ENCODE measurements at places on chromosomes 3 and 15.

- DNase-seq, result no peak
These were observed 219.7 kb downstream of the PDZRN3 start for GRCh38 chr3:73405000-73405399.

DNA sequence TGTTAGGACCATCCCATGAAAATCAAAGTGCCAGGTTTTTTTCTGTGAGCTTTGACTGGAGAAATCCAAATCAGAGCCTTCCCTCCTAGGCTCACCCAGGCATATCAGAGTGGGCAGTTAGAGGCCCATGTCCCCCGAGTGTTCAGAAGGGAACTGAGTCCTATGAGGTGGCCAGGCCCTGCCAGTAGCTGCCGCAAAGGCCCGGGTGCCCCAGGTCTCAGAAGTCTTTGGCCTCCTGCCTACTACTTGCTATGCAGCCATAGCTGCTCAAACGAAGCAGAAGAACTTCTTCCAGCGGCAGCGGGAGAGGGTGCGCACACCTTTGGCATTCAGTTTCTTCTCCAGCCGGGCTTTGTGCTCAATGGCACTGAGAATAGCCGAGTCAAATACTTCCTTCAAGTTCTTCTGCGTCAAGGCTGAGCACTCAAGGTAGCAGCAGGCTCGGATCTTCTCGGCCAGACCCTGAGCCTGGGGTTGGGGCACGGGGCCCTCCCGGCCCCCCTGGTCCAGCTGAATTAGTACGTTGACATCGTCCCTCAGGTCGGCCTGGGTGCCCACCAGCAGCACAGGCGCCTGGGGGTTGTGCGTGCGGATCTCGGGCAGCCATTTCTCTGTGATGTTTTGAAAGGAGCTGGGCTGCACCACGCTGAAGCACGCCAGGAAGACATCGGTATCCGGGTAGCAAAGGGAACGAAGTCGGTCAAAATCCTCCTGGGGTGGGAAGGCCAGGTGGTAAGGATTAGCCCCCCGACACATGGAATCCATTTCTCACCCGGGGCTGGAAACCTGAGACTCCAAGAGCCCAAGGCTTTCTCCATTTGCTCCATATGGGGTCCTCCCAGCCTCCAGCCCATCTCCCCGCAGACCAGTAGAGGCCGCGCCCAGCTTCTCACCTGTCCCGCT is 992 bp downstream of the RHOV start:
- no peak for DNase-seq

DNA sequence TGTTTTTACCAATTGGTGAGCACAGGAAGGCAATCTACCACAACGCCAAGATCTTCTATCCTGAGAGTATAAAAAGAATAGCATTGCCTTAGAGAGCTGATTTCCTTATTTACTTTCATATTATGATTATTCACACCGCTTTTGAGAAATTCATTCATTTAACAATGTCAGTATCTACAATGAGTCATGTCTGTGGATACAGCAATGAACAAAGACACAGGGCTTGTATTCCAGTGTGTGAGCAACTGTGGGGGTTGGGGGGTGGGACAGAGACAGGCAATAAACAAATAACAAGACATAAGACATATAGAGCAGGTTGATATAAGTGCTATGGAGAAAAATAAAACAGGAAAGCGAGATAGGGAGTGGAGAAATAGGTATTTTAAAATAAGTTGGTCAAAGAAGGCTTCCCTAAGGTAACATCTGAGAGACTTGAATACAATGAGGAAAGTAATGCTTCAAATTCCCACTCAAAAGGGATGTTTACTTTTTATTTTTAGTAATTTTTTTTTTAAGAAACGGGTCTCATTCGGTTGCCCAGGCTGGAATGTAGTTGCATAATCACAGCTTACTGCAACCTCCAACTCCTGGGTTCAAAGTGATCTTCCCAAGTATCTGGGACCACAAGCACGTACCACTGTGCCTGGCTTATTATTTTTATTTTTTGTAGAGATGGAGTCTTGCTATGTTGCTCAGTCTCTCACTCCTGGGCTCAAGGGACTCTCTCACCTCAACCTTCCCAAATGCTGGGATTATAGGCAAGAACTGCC is 45.7 kb downstream of the PGBD4 start:
- DNase-seq, result no peak

DNA sequence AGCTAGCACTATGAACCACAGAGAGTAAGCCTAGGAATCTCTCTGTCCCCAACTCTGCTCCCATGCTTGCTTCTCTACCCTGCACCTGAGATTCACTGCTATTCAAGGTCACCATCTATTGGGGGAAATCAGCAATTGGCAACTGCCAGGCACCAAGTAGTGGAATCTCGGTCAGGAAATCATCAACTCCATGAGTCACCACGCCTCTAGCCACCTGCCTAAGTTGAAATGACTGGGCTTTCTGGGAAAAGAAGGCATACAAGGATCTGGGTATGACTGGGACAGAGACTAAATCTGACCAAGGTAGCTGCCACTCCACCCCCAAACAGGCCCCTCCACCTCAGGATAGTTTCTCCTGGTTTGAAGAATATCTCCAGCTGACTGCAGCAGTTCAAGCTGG is 464.1 kb upstream of the CBLB start:
- DNase-seq, result no peak

- no peak for DNase-seq
These were observed 18.2 kb downstream of the KLHL6 start for GRCh38 chr3:183537295-183537730.

- DNase-seq, result no peak
These were observed 45.0 kb downstream of the CCR1 start for GRCh38 chr3:46162975-46163555.

DNA sequence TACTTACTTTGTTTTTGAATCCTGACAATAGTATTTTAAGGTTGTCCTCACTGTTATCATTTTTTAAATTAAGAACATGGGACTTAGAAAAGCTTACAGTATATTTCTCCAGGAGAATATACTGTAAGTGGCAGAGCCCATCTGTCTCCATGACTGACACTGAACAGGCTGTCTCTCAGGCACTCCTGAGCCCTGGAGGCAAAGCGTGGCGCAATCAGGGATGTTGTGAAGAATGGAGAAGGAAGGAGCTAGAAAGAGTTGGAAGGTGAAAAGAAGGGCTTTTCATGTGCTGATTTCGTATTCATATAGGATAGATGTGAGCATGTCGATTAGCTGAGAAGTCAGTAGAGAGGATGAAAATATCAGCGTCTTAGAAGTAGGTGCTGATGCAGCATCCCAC is 41.5 kb downstream of the FGF12 start:
- no peak for DNase-seq

- DNase-seq, result no peak
These were observed 12.5 kb downstream of the SPINK8 start for GRCh38 chr3:48320996-48321395.

GRCh38 chr3:128404276-128405068 is 62.2 kb downstream of the DNAJB8 start:
- DNase-seq, result no peak

DNA sequence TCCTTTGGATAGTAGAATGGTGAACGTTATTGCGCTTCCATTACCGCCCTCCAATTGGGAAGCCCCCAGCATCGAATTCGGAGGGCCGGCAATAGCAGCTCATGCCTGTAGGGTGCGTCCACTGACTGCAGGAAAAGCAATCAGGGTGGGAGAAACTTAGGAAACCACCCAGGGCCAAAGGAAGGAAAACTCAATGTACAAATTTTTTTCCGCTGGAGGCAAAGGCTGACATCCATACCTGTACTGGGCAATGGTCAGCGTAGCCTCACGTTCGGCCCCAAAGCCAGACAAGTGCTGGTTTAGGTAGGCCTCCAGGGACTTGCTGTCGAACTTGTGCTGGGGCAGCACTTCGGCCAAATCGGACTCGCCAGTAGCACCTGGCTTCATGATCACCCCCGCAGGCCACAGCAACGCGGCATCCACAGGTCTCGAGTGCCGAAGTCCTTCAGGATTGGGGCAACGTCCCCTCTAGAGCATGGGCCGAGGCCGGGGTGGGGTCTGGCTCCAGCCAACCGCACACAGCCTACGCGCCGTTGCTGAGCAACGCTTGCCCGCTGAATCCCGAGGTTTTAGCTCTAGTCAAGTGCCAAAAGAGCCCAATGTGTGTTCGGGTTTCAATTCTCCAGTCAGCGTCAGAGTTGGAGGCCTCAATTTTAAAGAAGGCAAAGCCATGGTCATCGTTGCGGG is at the start of gene ACAD11:
ACAD11 (minus strand) TSS at position 445 of the 687 bp plus-strand sequence; CDS start at position 387, 58 bp downstream.
- peak; percentile 91 for DNase-seq

- DNase-seq, result no peak
These were observed 76.2 kb upstream of the NSMCE3 start for GRCh38 chr15:29345549-29346525.

DNA sequence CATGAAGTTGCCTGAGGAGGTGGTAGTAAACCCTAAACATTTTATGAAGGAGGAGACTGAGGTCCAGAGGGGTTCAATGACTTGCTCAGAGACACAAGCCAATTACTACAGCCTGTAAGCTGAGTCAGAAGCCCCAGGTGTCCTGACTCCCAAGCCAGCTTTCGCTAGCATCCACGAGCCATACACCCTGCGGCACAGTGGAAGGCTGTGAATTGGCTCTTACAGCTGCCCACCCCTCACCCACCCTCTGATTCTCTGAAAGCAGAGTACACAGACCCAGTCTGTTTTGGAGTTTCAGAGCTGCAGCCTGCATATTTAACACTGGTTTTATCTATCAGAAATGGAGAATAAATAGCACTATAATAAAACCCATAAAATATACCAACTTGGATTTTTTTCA is 253.4 kb downstream of the IGSF11 start:
- DNase-seq, result no peak

GRCh38 chr3:172221547-172221946 is 182.2 kb downstream of the FNDC3B start:
- DNase-seq, result no peak

GRCh38 chr15:42999201-42999779 is 78.7 kb upstream of the TTBK2 start:
- no peak for DNase-seq

DNA sequence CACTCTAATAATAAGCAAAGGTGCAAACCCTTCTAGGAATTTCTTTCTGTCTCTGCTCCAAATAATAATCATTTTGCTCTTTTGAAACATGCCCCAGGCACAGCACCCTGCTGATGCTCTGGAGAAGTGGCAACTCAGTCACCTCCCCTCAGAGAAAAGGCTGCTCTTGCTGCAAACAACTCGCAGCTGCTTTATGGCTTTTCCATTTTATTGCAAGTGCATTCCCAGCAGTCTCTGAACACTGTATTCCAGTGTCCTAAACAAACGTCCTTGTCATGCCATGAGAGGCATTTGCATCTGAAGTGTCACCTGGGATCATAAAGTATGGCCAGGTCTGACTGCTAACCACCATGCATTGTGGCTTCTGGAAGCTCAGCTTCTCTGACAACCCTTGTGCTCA is 358.1 kb upstream of the TRIM42 start:
- no peak for DNase-seq

DNA sequence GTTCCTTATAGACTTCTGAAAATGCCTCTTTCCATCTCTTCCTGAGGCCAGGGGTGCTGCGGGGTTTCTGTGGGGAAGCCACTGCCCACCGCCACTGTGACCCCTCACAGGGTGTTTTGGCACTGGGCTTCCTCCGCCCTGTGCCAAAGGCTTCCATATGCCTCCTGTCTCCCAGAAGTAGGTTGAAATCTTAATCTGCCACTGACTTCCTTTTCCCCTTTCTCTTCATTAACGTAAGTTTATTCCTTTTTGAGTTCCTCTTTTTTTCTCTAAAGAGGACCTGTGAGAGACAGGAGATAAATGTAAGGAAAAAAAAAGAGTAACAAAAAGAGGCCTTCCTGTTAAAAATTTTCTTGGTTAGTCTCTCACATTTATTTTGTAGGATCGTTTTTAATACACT is 220.5 kb downstream of the CTNNB1 start:
- DNase-seq, result no peak

- no peak for DNase-seq
These were observed 82.2 kb downstream of the ABI3BP start for GRCh38 chr3:100910986-100911385.

DNA sequence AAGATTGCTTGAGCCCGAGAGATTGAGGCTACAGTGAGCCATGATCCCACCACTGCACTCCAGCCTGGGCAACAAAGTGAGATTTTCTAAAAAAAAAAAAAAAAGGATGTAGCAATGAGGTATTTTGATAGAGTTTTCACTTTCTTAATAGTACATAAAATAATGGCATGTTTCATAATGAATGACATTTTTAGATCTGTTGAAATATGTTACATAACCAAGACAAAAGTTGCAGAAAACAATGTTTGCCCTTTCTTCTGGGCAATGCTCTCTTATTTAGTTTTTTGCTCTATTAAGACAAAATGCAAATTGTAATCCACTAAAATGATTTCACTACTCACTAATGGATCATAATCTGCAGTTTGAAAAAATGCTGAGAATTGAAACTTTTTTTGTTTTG is 4.4 kb upstream of the MAPK6 start:
- no peak for DNase-seq

DNA sequence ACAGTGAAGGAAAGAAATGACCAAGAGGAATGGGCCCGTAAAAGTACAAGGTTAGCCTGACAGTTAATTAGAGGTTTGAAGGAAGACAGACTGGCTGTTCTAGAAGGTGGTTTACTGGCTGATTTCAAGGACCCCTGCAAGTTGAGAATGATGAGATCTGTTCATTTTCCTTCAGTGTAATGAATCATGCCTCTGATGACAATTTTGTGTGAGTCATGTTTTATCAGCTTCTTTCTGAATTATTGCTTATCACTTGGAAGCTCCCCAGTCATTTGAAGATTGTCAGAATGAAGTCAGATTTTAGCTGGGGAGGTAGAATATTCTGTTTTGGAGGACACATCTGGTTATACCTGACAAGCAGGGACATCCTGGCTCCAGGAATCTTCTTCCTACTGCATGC is 50.6 kb downstream of the DRD3 start:
- DNase-seq, result no peak

- DNase-seq, result no peak
These were observed 16.3 kb downstream of the RTP1 start for GRCh38 chr3:187213616-187214015.

DNA sequence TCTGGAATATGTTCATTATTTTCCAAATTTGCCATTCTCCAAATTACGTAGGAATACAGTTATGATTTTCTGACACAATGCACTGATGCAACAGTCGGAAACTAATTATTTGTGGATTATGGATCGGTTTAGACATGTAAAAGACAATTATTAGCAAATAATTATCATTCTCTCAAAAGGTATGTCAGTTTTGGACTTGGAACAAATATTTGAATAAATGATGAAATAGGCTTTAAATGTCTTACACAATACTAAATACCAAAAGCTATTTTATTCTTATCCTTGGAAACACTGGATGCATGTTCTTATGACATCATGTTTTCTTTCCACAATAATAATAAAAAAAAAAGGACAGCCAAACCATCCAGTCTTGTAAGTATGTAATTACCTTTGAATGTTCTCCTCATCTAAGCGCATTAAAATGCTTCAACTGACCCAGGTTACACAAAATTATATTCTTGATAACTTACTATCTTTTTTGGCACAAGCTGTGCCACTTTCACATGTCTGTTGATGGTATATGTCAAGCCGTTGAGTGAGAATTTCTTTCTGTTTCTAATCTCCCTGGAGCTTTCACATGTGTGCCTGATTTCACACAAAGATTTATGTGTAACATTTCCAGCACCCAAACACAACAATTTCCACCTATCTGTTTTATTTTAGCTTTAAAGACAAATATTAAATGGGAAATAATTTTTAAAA is 238.5 kb upstream of the ZNF385D start:
- DNase-seq, result no peak
